ENCODE measurements at places on chromosomes 16 and 17.

DNA sequence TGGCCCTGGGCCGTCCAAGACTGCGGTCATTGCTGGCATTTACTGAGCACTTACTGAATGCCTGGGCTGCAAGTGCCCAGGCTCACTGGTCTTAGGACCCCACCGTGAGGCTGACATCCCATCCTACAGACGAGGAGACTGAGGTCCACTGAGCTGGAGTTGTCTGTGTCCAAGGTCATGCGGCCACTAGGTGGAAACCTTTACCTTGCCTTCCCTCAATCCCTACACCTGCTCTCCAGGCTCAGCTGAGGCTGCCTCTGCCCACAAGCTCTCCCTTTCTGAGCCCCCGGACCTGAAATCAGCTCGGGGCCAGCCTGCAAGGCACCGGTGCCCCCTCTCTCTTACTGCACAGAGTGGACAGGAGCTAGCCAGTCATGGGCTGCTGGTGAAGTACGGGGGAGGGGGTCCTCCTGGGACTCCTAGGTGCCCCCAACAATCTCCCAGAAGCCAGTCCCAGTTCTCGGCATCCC lies 1.5 kb downstream of the CASKIN1 start:
- DNase-seq: no peak

GRCh38 chr16:10282367-10282766 lies 100.1 kb upstream of the GRIN2A start:
- no peak for DNase-seq

DNA sequence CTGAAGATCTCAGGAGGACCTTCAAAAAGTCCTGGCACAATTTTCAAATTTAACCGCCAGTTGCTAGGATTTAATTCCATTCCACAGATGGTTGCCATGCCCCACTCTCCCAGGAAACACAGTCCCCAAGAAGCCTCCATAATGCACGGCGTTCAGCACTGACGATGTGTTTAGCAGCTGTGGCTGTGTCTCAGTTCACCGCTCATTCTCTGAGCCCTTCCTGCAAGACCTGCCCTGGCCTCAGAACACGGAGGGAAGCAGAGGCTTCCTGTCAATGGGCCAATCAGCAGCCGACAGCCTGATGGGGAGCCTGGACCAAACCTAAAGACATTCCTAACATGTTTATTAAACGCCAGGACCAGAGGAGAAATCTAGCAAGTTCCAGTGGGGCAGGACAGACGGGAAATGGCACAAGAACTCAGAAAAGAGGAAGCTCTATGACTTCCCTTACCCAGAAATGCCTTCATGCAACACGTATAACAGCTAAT lies 4.9 kb downstream of the MYLK3 start:
- DNase-seq: peak; percentile 3

DNA sequence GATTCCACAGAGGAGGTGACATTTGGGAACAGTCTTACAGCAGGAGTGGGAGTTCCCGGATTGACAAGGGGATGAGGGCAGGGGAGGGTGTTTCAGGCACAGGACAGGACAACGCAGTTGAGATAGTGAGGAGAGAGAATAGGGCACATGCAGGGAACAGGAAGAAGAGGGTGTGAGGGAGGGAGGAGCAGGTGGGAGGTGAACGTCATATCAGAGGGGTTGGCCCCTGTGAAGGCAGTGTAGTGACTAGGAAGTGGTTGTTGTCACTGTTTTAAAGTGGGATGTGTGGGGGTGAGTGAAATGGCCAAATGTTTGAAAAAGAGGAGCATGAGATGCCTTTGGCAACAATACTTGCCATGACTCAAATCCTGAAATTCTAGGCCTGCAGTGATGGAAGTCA lies 12.2 kb downstream of the PRKCB start:
- no peak for DNase-seq

DNA sequence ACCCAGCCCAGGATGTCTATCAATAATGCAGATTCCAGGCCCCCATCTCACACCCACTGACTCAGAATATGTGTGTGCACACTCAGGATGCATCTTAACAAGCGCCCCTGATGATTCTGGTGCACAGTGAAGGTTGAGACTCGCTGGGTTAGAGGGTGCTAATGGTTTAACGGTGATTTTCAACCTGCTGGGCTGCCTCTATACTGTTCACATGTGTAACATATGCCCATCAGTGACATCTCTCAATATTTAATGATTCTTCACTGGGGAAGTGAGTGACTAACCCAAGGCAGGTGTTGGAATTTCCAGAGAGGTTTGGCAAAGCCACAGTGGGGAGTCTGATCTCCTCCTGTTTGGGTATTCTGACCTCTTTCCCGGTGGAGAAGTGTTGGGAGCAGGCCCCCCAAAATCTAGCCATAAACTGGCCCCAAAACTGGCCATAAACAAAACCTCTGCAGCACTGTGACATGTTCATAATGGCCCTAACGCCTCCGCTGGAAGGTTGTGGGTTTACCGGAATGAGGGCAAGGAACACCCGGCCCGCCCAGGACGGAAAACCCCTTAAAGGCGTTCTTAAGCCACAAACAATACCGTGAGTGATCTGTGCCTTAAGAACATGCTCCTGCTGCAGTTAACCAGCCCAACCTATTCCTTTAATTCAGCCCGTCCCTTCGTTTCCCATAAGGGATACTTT lies 4.1 kb upstream of the DOC2B start:
- no peak for DNase-seq

DNA sequence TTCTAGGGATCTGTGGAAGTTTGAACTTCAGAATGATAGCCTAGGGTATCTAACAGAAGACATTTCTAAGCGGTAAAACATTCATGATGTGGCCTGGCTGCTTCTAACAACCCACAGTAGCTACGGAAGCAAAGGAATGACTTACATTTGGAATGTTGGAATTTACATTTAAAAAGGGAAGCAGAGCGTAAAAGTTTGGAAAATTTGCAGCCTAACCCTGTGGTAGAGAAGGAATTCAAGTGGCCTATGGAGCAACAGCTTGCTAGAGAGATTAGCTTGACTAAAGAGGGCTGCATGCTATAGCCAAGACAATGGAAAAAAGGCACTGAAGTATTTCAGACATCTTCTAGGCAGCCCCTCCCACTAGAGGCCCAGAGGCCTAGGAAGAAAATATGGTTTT lies 50.1 kb downstream of the HNF1B start:
- DNase-seq: no peak

DNA sequence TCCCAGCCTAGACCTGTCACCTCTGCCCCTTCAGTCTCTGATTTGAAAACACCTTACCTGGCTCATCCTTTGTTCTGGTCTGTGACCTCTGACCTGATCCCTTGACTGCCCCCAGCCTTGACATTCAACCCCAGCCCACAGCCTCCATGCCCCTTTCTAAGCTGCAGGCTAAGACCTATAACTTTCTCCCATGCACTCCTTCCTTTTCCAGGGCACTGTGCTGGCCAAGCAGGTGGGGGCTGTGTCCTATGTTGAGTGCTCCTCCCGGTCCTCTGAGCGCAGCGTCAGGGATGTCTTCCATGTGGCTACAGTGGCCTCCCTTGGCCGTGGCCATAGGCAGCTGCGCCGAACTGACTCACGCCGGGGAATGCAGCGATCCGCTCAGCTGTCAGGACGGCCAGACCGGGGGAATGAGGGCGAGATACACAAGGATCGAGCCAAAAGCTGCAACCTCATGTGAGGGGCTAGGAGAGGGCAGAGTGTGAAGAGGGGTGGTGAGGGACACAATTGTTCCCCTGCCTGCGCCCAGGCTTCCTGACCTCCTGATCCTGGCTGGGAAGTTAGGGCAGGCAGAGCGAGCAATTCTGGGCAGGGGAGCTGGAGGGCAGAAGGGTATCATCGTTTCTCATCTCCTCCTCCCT lies 3.3 kb downstream of the RND2 start:
- no peak for DNase-seq

GRCh38 chr16:21222495-21223337 lies 10.8 kb upstream of the ANKS4B start:
- DNase-seq: no peak

DNA sequence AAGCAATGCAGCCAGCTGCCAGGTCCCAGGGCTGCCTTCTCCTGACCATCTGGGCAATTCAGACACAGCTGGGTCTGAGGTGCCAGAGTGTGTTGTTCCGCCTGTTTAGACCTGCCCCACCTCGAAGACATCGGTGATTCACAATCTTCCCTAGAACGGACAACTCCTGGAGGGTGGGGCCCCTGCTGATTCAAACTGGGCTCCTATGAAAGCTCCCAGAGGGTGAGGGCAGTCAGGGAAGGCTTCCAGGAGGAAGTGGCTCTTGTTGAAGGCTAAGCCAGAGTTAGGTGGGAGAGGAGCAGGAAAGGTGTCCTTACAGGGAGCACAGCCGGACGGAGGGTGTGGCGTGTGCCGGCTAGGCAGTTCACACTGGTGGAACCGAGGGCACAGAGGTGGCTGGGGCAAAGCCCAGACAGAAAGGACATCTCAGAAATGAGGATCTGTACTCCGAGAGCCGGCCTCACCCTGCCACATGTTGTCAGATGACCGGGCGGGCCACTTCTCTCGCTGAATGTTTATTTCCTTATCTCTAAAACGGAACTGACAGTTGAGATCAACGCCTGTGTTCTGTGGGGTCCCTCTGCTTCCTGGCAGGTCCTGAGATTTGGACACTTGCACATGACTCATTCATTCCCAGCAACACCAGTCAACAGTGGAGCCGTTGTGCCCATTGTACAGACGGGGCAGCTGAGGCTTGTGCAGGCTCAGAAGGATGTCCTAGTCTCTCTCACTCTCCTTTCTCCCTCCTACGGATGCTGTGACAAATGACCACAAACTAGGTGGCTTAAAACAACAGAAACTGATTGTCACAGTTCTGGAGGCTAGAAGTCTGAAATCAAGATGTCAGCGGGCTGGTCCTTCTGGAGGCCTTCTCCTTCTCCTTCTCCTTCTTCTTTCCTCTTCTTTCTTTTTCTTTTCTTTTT lies 26.9 kb upstream of the LITAF start:
- no peak for DNase-seq

- no peak for DNase-seq
Observed at GRCh38 chr17:73531158-73531557, 113.1 kb downstream of the SDK2 start.

DNA sequence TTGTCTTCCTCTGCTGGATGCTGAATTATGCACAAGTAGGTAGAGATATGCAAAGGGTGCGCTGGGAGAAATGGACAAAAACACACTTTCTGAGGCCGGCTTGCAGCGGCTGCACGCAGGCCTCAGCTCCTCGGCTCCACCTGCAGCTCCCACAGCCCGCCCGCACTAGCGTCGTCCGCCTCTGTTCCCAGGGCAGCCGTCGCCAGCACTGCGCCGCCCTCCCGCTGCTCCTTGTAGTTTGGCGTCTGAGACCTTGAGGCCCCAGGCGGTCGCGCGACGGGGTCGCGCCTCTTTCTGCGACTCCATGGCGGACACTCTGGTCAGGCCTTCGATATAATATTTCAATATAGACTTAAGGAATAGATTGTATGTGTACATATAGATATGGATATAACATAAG lies 24.8 kb downstream of the SLFN12 start:
- DNase-seq: no peak

DNA sequence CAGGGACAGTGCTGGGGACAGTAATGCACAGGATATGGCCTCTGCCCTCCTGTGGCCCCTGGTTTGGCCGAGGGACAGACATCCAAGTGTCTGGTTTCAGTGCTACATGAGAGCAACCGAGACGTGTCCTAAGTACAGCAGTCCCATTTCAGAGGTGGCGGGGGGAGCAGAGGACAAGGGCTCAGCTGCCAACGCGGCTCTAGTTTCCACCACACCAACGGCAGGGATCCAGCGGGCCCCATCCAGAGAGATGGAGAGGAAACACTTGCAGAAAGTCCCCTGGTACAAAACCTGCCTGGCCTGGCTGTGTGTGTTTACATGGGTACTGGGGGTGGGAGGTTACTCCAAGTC lies 125.8 kb upstream of the SMURF2 start:
- DNase-seq: no peak

GRCh38 chr17:48610282-48611211 lies at the start of gene HOXB7:
TSS of gene HOXB7 (minus strand) at chr17:48611017. CDS start at chr17:48610918, 99 bp downstream.
- no peak for DNase-seq

DNA sequence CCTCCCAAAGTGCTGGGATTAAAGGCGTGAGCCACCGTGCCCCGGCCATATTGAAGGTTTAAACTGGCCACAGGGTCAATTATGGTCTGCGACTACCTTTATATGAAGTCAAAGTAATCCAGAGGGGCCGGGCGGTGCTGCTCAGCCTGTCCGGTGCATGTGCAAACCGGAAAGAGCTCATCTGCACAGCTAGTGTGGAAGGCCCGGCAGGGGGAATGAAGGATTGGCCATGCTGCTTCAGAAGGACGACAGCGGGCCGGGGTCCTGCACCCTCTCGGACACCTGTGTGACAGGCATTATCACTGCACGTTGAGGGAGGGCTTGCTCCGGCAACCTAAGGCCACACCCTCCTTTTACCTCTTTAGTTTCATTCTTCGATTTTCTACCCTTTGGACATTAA lies 23.6 kb downstream of the TMEM204 start:
- DNase-seq: no peak

GRCh38 chr17:14437176-14437575 lies 136.3 kb downstream of the HS3ST3B1 start:
- no peak for DNase-seq

GRCh38 chr17:10121971-10122707 lies 76.3 kb downstream of the GAS7 start:
- DNase-seq: no peak

GRCh38 chr17:61551255-61551742 lies 39.7 kb downstream of the NACA2 start:
- peak; percentile 10 for DNase-seq

GRCh38 chr17:43714465-43715149 lies 44.0 kb downstream of the SOST start:
- DNase-seq: no peak

- peak; percentile 66 for DNase-seq
Observed at GRCh38 chr17:15262291-15263205, 2.6 kb downstream of the PMP22 start.

- peak; percentile 56 for DNase-seq
Observed at GRCh38 chr17:50169121-50169764, 3.4 kb downstream of the SGCA start.

DNA sequence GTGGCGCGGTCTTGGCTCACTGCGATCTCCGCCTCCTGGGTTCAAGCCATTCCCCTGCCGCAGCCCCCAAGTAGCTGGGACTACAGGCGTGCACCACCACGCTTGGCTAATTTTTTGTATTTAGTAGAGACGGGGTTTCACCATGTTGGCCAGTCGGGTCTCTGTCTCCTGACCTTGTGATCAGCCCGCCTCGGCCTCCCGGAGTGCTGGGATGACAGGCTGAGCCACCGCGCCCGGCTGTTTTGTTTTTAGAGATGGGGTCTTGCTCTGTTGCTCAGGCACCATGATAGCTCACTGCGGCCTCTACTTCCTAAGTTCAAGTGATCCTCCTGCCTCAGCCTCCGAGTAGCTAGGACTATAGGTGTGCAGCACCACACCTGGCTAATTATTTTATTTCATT lies 27.2 kb downstream of the ZNF750 start:
- no peak for DNase-seq

- DNase-seq: peak; percentile 33
Observed at GRCh38 chr17:35969558-35970380, 11.5 kb downstream of the CCL16 start.

- DNase-seq: no peak
Observed at GRCh38 chr16:66695935-66696668, 441 bp downstream of the CMTM4 start.

GRCh38 chr17:79038545-79039135 lies 14.7 kb downstream of the C1QTNF1 start:
- DNase-seq: peak; percentile 68
